ENCODE measurements at places on chromosomes 12 and 14.

GRCh38 chr14:96633096-96633495, 130.9 kb downstream of the PAPOLA start:
- no peak for DNase-seq

DNA sequence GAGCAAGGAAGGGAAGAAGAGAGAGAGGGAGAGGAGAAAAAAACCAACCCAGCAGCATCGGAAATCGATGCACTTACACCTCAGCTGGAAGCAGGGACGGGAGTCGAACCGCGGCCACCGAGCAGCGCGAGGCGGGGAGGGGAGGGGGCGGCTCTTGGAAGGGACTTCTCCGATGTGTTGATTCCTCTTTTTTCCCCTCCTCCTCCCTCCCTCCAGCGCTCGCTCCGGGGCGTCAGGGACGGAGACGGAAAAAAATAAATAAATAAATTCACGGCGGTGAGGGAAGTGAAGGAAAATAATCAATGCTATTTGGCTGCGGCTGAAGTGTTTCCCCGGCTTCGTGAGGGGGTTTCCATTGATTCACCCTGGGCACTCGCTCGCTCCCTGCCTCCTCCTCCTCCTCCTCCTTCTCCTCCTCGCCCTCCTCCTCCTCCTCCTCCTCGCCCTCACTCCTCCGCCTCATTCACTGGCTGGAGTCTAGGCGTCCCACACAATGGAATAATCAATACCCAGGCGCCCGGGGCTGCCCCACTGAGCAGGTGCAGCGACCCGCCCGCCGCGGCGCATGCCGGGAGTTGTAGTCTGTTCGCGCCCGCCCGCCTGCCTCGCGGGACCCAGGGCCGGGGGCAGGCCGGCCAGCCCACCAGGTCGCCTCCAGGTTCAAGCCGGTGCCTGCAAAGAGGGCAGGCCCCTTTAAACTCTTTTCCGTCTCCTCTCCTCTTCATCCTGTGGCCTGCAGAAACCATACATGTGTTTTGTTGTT, at the start of gene ZFHX2:
TSS of gene ZFHX2 (minus strand) at position 500 of the 763 bp plus-strand sequence. CDS start 16,440 bp downstream, outside the sequence.
- DNase-seq: peak; percentile 82

GRCh38 chr12:78036874-78037273, 206.2 kb downstream of the NAV3 start:
- no peak for DNase-seq

GRCh38 chr12:57551637-57552305, 1.9 kb downstream of the KIF5A start:
- DNase-seq: no peak

GRCh38 chr12:115261691-115262398, 577.9 kb upstream of the TBX3 start:
- no peak for DNase-seq
